Eye (tissue), 1 donor: ENCODE measurements at places on chromosomes 2 and 18.

DNA sequence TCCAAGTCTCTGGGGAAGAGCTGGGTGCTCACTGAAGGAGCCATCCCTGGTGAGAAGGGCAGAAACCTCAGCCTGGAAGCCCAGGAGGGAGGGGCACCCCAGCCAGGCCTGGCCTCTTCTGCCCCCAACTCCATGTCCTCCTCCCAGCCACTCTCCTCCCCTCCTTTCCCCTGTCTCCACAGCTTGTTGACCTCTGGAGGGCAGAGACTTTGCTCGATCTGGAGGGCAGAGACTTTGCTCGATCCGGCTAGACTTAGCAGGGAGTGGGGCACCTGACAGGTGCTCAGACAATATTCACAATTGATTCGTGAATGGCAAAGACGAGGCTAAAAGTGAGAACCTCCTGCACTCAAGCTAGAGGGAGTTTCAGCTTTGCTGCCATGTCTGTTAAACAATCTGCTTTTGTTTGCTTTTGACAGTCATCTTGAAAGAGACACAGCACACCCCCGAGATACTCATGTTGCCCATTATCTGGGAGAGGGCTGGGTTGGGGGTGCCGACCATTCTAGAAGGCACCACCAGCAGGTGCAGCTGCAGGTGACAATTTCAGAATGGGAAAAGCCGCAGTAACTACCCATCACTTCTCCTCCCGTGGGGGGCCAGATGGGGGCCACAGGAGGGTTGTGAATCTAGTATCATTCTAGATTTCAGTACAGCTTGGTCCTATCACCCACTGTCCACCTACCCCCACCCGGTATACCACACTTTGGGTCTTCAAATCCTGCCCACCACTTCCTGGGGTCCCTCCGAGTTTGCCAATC lies 54.8 kb downstream of the DNMT3A start:
- no peak for DNase-seq

DNA sequence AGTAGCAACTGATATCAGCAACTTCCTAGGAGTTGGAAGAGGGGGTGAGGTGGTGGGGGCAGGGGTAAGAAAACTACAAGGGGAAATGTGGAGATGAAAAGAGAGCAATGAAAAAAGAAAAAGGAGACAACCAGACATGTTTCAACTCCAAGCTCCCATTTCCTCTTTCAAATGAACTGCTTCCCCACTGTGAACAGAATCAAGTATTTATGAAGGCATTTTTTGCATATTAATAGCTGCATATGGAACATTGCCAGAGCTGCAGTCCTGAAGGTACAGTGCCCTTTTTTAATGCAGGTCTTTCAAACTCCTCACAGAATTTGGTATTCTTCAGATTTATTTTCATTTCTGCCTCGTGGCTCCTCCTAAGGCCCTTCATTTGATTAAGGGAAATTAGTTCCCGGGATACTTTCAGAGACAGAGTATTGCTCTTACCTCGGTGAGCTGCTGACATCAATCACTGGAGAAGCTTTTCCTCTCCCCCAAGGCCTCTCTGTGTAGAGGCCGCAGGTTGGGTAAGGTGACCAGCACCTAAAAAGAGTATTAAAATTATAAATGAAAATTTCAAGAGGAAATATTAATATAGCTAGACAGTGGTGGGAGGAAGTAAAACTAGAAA lies 68.4 kb downstream of the KIAA2012 start:
- no peak for DNase-seq

DNA sequence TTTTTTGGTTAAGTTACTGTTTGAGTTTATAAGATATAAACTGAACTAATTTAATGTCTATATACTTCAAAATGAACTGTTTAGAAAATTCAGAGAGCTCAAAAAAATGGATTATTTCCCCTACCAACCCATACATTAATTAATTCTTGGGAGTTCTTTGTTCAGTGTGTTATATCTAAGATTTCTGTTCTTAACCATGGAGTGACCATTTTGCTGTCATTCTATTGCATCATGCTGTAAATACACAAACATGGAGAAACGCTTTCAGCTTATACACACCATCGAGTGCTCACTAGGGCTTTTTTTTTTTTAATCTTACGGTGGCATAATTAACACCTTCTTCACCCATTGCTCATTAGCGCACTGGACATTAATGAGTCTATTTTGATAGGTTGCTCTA lies 33.4 kb upstream of the TBR1 start:
- no peak for DNase-seq

- DNase-seq = no peak
Measured at GRCh38 chr2:95401480-95401879, 1.0 kb upstream of the FAHD2A start.

- no peak for DNase-seq
Measured at GRCh38 chr2:20663196-20664070, 3.5 kb upstream of the GDF7 start.

- peak; percentile 35 for DNase-seq
Measured at GRCh38 chr2:11980809-11981208, 234.4 kb downstream of the LPIN1 start.

DNA sequence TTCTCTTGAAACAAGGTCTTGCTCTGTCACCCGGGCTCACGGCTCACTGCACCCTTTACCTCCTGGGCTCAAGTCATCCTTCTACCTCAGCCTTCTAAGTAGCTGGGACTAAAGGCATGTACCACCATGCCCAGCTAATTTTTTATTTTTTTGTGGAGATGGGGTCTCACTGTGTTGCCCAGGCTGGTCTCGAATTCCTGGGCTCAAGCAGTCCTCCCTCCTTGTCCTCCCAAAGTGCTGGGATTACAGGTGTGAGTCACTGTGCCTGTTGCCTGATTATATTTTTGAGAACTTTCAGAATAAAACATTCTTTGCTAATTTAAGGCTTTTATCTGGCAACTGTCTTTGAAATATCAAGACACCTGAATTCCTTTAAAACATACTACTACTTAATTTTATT lies 47.9 kb downstream of the BIRC6 start:
- no peak for DNase-seq

DNA sequence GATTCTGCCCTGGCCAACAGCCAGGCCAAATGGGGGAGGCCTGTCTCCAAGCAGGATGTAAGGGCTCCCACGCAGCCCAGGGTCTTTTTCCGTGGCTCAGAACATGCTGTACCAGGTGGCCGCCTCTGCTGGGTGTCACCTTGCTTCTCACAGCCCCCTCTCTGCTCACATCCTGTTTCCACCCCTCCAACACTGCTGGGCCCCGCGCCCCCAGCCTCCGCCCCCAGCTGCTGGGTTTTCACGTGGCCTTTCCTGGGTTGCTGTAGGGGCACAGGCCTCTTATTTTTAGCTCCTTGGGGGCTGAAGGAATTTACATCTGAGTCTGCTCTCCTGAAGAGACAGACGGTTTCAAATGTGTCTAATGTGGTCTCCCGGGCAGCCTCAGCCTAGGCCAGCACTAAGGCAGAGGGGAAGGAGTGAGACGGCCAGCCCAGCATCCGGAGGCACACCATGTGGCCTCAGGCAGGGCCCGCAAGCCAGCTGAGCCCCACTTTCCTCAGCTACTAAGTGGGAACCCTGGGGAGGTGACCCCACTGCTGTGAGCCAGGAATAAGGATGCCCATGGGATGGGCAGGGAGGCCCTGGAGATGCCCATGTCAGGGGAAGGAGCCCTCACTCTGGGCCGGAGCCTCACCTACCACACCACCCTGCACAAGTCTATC lies 18.7 kb upstream of the DUSP2 start:
- DNase-seq = peak; percentile 57

DNA sequence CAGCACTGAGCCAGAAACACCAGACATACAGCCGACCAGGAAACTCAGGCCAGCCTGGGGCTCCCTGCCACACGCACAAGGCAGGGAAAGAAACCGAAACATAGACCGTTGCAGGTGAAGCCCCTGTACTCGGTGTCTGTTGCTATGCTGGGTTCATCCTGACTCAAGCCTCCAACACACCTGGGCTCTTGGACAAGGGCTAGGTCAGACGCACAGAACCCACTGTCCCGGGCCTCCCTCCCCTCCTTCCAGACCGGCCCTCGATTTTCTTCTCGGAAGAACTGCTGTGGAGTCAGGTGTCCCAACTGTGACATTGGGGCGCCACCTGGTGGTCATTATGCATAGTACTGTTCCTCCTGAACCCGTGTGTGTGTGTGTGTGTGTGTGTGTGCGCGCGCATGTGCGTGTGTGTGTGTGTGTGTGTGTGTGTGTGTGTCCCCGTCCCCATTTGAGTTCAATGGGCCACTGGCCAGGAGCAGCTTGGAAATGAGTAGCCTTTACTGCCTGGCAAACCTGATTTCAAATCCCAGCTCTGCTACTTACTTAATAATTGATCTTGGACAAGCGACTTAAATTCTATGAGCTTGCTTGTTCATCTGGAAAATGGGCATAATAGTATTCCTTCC lies 55.4 kb upstream of the GLI2 start:
- DNase-seq = peak; percentile 96

- DNase-seq = no peak
Measured at GRCh38 chr18:35876243-35876642, 96.2 kb upstream of the RMP24 start.

DNA sequence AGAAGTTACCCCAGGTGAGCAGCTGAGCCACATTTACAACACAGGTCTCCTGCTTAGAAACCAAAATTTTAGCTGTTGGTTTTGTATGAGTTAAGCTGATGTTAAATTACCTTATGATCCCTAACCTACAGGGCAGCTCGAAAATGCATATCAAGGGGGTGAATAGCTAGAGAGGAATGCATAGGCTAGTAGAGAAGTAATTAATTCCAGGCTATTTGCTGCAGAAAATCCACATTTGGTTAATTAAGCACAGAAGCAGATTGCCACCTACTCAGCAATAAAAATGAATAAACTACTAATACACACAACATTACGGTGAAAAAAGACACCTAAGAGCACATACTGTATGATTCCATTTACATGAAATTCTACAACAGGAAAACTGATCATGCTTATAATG lies 91.4 kb downstream of the OSBPL1A start:
- no peak for DNase-seq

DNA sequence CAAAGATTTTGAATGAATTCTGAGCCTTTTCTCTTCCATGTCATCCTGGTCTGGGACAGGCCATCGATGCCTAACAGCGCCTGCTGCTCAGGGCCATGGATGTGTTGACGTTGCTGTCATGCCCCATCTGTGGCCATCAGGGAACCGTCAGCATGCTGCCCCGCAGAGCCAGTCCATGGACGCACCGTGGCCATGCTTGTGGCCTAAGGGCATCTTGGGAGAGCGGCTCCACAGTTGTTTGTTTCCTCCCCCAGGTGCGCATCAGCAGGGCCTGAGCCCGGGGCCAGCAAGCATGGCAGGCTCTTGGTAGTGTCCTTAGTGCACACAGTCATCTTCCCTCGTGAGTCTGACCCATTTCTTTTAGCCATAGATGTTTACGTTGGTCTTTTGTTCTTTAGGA lies 142.7 kb downstream of the VAPA start:
- no peak for DNase-seq

GRCh38 chr2:9941196-9941995 lies 10.1 kb upstream of the GRHL1 start:
- DNase-seq = no peak

DNA sequence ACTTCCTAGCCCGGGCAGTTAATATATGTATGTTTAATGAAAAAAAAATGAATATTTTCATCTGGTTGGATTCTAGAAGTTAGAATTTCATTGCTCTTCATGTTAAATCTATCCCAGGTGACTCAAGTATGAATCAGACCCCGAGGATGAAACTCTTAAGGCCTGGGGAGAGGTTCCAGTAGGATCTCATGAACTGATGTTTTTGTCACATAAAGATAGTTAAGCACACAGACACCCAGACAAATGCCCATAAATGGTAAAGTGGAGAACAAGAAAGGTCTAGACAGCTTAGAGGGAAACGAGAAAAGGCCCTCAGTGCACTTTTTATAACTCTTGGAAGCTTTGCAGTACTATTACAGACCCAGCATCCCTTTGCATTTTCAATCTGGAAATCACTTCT lies 114.1 kb downstream of the RIF1 start:
- no peak for DNase-seq

DNA sequence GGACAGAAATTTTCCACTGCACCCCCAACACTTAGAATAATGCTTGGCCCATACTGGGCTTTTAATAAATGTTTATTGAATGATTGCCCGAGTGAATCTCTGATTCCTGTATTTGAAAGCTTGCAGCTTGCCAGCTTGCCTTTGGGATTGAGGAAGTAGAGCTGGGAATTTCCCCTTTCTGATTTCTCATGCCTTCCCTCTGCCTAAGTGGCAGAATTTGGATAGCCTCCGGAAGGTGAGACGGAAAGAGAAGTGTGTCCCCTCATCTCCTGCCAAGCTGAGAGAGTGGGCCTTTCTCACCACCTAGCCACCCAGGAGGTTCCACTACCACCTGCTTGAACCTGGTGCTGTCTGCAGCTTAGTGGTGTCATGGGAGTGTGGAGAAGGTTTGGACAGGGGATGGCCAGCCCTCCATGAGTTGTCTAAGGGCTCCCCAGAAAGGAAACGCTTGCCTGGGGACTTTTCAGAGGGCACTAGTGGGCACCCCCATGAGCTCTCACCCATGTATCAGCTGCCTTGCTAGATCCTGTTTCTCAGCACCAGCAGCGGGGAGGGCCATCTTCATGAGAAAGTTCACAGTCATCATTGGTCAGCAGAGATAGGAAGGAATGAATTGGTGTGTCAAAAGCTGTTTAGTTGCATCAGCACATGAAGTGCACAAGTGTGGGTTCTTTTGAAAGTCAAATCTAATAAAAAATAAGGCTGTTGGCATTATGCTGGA lies 8.6 kb upstream of the NCOA1 start:
- no peak for DNase-seq

DNA sequence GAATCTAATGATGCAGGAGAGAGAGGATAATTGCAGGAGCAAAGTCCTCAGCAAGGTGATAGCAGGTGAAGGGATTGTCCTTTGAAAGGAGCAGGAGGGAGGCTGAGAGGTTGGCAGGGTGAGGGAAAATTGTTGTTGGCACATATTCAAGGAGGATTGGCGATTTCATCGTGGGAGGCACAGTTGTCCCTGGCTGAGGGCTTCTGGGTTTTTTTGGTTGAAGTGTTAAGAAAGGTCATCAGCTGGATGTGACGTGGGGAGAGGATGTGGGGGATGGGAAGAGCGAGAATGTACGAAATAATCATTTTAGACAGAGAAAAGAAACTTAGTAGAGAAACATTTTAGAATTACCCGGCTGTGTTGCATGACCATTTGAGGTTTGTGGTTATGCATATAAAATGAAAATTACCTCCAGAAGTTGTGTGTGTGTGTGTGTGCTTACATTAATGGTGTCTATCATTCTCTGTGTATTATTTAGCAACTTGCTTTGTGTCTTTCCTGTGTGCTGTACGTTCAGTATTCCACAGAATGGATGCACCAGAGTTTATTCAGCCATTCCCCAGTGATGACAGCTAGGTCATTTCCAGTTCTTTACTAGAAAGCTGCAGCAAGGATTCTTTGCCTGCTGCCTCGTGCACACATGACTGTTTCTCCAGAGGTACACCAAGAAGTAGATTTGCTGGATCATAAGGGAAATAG lies 67.6 kb downstream of the SDC1 start:
- no peak for DNase-seq
